ENCODE measurements at places on chromosomes 13 and 19.
A peak's percentile ranks its signal among the peaks of the same experiment; 100 is the strongest.

- no peak for DNase-seq
Measured at GRCh38 chr19:19911150-19911549, 10.4 kb downstream of the ZNF93 start.

- no peak for DNase-seq
Measured at GRCh38 chr13:68124437-68125086, 894.4 kb upstream of the PCDH9 start.

GRCh38 chr13:21104199-21105019 is 43.0 kb upstream of the LATS2 start:
- DNase-seq, result no peak

GRCh38 chr13:65133094-65133493 is 2097.0 kb downstream of the PCDH9 start:
- DNase-seq, result no peak

DNA sequence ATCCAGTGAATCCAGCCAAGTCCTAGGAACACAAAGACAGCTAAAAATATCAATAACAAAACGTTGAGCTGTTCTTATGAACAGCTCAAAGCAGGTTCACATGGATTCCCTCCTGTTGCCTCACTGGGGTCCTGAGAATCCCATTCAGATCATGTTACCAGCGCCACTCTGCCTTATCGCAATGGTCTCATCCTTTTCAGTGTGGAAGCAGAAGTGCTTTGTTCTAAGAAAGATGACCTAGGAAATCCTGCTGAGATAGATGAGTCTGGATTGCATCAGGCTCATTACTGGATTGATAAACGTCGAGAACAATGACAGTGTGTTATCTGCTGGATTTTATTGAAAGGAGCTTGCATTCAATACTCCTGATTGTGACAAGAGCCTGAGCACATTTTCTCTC is 87.0 kb downstream of the SLAIN1 start:
- no peak for DNase-seq

DNA sequence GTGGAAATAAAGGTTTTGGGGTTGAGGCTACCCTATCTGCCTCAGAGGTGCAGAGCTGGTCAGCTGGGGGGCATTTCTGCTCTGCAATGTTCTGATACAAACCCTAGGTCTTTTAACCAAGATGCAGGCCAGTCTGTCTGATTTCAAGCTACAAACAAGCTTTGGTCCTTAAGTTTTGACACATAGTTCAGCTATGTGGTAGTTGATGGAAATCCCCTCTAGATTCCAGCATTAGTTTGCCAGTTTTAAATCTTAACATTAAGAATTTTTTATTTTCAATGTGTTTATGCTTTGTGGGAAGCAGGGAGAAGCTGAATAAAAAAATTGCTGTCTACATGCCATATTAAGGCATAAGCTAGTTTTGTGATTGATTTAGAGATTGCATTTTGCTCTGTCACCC is 225.7 kb downstream of the LMO7 start:
- no peak for DNase-seq

GRCh38 chr13:42532561-42533335 is 41.2 kb upstream of the TNFSF11 start:
- DNase-seq, result no peak

- peak; percentile 86 for DNase-seq
Measured at GRCh38 chr13:110455941-110456340, 105.6 kb downstream of the RAB20 start.

DNA sequence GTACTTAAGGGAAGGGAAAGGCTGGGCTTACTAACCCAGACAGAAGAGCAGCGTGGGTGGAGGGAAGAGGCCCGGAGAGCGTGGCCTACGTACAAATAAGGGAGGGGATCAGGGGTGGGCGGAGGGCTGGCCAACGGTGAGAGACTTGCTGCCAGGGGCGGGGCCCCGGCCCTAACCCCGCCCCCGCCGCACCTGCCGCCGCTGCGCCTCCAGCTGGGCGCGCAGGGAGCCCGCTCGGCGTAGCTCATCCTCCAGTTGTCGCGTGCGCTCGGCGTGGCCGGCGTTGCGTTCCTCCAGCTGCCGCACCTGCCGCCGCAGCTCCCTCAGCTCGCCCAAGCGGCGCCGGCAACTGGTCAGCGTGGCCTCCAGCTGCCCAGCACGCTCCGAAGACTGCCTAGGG is 5.7 kb downstream of the HOOK2 start:
- DNase-seq, result no peak

DNA sequence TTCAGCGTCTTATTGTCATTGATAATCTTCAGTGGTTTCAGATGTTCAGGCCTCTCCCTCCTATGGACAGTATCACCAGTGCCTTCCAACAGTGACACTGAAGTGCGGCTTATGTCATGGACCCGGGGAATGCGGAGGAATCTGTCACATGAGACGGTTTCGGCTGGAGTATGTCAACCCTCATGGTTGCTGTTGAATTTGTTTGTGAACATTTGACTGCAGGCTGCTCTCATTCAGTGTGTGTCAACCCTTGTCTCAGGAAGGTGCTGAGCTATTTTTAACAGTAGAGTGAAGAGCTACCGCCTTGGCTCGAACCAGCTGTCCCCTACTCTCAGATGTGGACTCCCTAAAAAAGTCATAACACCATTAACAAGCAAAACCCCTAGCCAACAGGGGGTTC is 138.8 kb upstream of the RNF113B start:
- DNase-seq, result no peak

- peak; percentile 26 for DNase-seq
Measured at GRCh38 chr19:12596485-12596884, 14.1 kb downstream of the ZNF490 start.

DNA sequence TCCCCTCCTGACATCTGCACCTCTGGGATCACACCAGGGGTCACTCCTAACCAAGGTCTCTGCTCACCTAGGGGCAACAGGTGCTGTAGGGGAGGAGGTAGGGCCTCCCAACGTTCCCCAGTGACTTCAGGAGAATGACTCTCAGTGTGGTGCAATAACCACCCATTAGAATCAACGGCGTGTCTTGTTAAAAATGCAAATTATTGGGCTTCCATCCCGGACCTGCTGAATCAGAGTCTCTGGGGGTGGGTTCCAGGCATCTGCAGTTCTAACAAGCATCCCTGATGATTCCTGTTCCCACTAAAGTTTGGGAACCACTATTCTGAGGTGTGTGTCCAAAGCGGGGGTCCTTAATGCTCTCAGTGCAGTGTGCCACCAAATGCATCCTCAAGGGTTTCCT is 84.6 kb downstream of the CRYL1 start:
- DNase-seq, result no peak

DNA sequence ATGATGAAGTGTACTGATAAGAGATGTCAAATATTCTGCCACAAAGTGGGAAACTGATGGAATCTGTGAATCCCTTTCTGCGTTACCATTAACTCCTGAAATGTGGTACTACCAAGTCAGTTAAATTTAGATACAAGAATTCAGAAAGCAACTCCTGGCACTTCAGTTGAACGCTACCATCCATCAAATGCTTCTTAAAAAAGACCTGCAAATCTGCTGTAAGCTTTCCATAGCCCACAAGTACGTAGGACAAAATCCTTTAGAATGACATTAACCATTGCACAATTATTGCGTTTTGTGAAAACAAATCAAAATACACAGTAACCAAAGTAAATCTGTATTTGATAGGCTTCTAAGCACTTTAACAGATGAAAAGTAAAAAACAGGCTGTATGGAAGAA is 5.4 kb downstream of the SMAD9 start:
- DNase-seq, result no peak

DNA sequence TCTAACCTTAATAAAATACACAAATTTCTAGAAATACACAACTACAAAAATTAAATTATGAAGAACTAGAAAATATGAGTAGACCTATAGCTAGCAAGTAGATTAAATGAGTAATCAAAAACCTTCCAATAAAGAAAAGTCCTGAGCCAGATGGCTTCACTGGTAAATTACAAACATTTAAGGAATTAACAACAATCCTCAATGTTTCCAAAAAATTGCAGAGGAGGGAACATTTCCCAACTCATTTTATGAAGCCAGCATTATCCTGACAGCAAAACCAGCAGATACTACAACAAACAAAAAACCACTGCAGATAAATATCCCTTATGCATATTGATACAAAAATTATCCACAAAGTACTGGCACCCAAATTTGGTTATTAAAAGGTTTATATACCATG is 230.9 kb downstream of the COG6 start:
- DNase-seq, result no peak

DNA sequence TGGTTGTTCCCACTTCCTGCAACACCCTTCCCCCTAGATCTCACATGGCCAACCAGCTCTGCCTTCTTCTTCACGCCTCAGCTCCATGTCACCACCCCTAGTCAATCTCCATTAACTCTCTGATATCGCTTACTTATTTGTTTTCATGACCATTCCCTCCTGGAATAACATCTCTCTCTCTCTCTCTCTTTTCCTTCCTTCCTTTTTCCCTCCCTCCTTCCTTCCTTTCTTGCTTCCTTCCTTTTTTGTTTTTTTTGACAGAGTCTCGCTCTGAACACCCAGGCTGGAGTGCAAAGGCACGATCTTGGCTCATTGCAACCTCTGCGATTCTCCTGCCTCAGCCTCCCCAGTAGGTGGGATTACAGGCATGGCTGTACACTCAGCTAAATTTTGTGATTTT is 44.9 kb upstream of the ADGRL1 start:
- DNase-seq, result no peak

DNA sequence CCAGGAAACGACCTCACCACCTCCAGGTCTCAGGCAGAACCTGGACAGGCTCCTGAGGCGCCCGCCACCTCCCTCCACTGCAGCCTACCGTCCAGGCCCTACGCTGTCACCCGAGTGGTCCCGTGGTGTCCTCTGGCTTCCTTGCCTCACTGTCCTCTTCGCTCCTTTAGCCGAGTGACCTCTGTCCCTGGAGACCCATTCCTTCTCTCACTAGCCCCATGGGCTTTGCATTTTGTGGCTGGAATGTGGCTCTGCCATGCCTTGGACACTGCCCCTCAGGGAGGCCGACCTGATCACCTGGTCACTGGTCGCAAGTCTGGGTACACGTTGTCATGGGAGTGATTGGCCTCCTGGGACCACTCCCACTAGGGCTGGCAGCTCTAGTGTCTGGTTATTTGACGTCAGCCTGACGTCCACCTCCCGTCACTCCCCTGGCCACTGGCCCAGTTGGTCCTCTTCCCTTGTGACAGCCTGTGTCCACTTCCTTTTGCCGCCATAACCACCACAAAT is 17.9 kb downstream of the SLC25A42 start:
- DNase-seq, result no peak

GRCh38 chr13:112753833-112754232 is 64.0 kb downstream of the ATP11A start:
- no peak for DNase-seq

DNA sequence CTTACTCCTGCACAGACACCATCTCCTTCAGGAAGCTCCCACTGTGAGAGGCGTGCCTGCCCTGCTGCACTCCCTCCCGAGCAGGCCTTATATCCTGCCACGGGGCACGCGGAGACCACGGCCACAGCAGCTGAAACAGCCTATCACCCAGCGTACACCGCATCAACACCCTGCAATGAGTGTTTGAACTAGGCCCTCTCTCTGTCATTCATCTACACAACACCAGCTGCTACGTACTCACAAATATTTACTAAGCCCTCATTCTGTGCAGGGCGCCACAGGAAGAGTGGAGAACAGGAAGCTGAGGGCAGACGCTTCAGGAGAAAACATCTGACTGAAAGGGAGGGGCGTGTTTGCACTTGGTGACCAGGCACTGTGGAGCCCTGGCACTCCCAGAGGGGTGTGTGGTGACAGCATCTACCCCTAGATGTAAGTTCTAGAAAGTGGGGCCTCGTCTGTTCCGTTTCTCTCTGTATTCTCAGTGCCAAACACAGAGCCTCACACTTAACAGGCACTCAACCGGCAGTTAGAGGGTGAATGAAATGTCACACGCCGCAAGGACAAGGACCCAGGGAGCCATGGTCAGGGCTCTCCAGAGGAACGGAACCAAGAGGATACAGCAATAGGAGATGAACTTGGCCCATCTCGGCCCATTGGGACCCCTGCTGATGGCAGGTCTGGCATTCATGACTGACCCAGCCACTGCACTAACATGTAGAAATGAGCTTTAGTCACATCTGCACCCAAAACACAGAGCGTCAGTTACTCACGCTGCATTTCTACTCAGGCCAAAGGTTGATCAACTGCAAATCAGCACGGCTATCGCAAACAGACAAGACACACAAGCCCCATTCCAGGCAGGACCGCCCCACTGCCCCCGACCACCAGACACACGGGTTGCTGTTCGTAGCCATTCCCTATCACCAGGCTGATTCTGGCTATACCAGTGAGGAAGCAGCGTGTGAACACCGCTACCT is 15.7 kb downstream of the RANBP3 start:
- DNase-seq, result peak; percentile 72

GRCh38 chr13:51804295-51805172 is 571 bp upstream of the DHRS12 start:
- no peak for DNase-seq

DNA sequence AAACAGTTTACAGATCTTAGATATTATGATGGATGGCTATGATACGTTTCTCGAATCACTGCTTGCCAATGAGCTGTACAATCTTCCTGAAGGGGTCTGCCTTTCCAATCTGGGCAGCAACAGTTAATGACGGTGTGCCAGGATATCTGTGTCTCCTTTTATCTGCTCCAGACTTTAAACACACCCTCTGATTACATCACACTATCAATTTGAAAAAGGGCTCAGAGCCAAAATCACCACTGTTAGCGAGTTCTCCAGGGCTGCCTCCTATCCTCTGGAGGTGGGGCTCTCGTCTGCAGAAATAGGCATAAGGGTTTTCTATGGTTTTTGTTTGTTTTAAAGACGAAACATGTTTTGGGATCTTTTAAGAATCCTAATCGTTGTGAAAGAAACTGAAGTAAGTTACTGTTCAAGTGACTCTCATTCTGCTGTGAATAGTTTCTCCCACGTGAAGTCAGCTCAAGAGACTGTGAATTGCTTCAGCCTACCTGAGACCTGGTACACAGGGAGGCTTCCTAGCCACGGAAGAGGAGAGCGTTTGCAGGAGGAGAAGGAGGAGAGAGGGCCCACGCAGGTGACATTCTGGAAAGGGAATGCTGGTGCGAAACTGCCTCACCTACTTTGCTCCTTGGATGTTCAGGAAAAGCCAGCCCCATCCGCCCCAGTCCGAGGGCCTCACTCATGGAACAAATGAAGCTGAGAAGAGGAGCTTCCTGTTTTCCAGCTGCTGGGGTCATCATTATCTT is 15.2 kb upstream of the GJA3 start:
- no peak for DNase-seq

GRCh38 chr13:110023729-110024644 is 237.6 kb upstream of the IRS2 start:
- peak; percentile 78 for DNase-seq

DNA sequence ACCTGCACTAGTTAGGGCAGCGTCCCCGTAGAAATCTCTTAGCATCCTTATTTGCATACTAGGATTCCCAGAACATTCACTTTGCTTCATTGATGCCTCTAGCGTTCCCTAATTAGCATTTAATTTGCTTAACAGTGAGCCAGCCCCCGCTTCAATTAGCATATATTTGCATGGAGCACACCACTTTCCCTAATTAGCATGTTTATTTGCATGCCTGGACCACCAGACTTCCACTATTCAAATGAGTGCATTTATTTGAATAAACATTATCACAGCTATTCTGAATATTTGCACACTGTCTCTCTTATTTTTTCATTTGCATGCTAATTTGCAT is 69.6 kb downstream of the RYR1 start:
- no peak for DNase-seq
